ENCODE measurements at places on chromosomes 4 and X.

DNA sequence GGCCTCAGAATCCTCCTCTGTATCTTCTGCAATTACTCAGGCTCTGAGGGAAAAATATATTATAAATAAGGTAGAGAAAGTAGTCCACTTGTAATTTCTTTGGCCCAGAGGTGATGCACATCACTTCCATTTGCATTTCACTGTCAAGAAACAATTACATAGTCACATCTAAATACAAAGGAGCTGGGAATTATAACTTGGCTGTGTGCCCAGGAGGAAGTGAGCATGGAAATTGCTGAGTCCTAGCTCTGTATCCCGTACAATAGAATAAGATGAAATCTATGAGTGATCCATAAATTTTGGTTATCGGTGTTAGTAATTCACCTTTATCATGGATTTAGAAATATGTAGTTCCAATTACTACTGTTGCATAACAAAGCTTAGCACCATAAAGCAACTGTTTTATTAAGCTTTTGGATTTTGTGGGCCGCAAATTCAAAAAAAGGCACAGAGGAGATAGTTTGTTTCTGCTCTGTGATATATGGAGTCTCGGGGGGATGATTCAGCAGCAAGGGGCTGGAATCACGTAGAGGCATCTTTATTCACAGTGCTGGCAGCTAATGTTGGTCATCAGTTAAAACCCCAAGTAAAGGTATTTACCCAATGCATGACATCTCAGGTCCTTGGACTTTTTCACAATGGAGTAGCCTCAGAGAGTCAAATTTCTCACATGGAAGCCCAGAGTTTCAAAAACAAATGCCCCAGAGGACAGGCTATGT is 241.4 kb upstream of the GALNT7 start:
- DNase-seq = no peak

- no peak for DNase-seq
Observed at GRCh38 chr4:36917413-36917812, 327.1 kb upstream of the NWD2 start.

DNA sequence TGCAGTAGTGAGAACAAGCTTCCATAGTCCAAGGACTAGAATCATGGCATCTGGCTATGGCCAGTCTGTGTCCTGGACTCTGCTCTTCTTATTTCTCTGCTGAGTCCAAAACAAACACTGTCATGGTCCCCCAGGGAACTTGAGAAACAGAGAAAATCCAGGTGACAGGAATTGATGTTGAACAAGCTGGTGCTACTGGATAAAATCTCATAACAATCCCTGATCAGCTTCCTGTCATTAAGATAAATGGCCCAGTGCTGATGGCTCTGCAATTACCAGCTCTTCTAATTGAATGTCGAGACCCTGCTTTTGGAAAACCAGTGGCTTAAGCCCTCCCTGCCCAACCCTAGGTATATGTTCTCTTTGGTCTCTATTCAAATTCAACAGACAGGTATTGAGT is 58.8 kb upstream of the ARHGAP36 start:
- no peak for DNase-seq

DNA sequence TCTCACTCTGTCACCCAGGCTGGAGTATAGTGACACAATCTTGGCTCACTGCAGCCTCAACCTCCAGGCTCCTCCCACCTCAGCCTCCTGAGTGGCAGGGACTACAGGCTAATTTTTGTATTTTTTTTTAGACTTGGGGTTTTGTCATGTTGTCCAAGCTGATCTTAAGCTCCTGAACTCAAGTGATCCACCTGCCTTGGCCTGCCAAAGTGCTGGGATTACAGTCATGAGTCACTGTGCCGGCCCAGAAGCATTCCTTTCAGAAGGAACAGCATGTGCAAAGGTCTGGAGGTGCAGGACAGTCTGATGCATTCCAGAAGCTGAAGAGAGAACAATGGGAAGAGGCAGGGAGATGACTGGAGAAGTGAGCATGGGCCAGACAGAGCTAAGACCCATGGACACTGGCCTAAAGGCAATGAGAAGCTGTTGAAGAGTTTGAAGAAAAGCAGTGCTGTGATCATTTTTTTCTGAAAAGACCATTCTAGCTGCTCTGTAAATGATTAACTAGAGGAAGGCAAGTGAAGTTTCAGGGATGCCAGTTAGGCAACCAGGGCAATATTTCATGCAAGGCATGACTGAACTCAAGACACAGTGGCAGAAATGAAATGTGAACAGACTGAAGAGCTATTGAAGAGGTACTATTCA is 43.2 kb downstream of the MANBA start:
- DNase-seq = no peak

- DNase-seq = no peak
Observed at GRCh38 chrX:74291577-74291963, 12.4 kb upstream of the ZCCHC13 start.

GRCh38 chr4:183350317-183351071 is 28.3 kb upstream of the CLDN24 start:
- no peak for DNase-seq

- DNase-seq = no peak
Observed at GRCh38 chr4:128444544-128445302, 157.1 kb upstream of the PGRMC2 start.

- DNase-seq = no peak
Observed at GRCh38 chr4:141783770-141784169, 147.4 kb downstream of the IL15 start.

DNA sequence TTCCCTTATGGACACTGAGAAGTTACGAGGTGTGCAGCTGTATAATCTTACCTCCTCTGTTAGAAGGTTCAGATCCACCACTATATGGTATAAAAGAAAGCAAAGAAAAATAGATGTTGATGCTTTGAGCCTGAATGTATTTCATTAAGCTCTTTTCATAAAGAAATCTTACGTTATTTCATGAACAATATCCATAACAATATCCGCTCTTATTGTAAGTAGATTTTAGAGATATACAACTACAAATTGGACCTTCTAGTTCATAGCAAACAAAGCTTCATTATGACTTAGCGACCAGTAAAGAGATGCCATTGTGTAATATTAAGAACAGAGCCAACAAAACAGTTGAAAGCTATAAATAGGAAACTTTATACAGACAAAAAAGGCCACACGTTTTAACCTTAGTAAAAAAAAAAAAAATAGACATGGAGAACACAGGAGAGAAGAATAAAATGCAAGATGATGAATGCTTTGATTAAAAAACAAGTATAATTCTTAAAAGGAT is 203.6 kb downstream of the PDGFC start:
- no peak for DNase-seq

GRCh38 chr4:186108391-186108790 is 3.9 kb downstream of the FAM149A start:
- no peak for DNase-seq

GRCh38 chrX:154733066-154733425 is 17.8 kb downstream of the GAB3 start:
- no peak for DNase-seq

DNA sequence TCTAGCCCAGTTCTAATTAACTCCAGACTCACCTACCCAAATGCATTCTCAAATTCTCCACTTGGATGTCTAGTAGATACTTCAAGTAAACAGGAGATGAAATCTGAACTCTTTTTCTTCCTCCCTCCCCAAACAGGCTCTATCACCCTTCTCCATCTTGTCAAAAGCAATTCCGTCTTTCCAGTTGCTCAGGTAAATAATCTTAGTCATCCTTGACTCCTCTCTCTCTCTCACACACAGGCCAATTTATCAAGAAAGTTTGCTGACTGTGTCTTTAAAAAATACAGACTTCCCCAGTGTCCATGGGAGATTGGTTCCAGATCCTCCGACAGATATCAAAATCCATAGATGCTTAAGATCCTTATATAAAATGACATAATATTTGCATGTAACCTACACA is 12.9 kb downstream of the TXK start:
- no peak for DNase-seq

GRCh38 chrX:11965436-11965835 is 172.8 kb upstream of the FRMPD4 start:
- no peak for DNase-seq

- DNase-seq = no peak
Observed at GRCh38 chrX:106874075-106874474, 29.1 kb downstream of the RIPPLY1 start.

DNA sequence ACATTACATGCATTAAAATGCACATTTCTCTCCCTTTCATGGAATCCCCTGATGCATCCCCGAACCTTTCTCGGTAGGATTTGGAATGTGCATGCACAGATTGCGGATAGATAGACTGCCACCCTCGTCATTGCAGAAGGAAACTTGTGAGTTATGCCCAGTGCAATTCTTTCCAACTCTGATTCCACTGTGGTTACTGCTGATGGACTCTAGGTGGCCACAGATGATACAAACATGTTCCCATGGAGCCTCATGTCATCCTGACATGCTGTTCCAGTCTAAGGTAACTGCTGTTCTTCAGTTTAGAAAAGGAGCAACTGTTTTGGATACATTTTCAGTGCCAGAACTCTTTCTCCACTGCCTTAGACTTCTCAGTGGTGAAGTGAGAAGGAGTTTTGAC is 9.1 kb upstream of the VCX3B start:
- no peak for DNase-seq

DNA sequence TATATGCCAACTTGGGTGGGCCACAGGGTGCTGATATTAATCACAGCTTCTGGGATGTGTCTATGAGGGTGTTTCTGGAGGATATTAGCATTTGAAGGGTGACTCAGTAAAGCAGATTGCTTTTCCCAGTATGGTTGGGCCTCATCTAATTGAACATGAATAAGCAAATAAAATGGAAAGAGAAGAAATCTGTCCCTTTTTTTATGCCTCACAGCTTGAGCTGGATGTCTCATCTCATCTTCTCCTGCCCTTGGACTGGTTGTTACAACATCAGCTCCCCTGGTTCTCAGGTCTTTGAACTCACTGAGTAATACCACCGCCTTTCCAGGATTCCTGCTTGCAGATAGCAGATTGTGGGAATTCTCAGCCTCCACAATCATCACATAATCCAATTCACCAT is 1149.2 kb downstream of the PCDH18 start:
- DNase-seq = no peak

- DNase-seq = no peak
Observed at GRCh38 chr4:2141762-2142451, 82.8 kb downstream of the NAT8L start.

DNA sequence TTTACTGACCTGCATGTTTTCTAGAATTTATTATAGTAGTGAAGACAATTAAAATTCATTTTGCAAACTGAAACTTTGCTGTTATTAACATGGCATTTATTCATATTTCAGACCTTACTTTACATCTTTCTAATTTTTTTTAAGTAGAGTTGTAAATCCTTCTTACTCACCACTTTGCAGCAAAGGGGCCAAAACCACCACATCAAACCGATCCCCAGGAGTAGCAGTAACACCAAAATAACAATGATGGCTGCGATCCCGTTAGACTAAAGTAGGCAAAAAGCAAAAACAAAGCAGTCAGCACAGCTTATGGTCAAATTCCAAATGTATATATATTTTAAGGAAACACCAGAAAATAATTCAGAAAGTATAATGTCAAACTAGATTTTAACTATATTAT is 64.7 kb downstream of the ANTXR2 start:
- no peak for DNase-seq

DNA sequence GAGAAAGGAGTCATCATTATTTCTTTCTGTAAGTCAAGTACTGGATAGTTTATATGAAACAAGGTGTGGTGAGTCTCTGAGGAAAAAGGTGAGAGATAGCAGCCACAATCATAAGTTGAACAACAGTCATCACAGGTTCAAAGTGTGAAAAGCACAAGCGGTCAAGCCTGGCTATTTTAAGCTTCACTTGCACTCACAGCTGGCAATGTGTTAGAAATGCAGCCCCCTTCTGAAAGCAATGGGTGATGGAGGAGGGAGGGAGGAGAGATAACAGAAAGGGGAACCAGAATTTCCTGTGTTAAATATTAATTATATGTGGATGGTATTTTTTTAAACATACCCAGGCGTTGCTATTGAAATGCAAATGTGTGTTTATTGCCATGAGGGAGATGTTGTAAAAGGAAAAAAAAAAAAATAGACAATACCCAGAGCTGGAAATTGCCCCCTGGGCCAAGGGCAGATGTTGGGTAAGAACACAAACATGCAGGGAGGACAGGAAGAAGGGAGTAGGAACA is 26.9 kb upstream of the BMP3 start:
- DNase-seq = no peak

Data from forelimb muscle (tissue), 1 donor.